ENCODE measurements at places on chromosomes 12 and 14.
A peak's percentile ranks its signal among the peaks of the same experiment; 100 is the strongest.

GRCh38 chr14:34198096-34198495 lies 247.2 kb upstream of the EGLN3 start:
- no peak for DNase-seq

DNA sequence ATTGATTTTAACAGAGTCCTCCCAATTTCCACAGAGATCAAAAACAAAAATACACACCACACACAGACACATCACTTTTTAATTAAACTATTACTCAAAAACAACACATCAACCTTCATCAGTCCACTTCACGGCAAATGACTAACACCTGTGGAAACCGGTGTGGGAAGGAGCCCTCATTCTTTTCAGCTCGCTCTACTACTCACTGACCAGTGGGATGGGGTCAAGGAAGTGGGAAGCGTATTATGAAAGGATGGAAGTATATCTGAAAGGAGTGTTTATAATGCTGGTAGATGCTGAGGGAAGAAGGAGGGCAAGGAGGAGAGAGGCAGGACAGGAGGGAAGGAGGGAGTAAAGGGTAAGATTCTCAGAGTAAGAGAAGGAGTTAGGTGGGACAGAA lies 156.5 kb downstream of the EPS8 start:
- no peak for DNase-seq

GRCh38 chr14:101986953-101987352 lies 22.6 kb downstream of the DYNC1H1 start:
- DNase-seq: no peak

- DNase-seq: no peak
Measured at GRCh38 chr14:66498311-66498710, 9.6 kb upstream of the GPHN start.

- DNase-seq: peak; percentile 77
Measured at GRCh38 chr12:6825398-6826124, 2.6 kb upstream of the P3H3 start.

DNA sequence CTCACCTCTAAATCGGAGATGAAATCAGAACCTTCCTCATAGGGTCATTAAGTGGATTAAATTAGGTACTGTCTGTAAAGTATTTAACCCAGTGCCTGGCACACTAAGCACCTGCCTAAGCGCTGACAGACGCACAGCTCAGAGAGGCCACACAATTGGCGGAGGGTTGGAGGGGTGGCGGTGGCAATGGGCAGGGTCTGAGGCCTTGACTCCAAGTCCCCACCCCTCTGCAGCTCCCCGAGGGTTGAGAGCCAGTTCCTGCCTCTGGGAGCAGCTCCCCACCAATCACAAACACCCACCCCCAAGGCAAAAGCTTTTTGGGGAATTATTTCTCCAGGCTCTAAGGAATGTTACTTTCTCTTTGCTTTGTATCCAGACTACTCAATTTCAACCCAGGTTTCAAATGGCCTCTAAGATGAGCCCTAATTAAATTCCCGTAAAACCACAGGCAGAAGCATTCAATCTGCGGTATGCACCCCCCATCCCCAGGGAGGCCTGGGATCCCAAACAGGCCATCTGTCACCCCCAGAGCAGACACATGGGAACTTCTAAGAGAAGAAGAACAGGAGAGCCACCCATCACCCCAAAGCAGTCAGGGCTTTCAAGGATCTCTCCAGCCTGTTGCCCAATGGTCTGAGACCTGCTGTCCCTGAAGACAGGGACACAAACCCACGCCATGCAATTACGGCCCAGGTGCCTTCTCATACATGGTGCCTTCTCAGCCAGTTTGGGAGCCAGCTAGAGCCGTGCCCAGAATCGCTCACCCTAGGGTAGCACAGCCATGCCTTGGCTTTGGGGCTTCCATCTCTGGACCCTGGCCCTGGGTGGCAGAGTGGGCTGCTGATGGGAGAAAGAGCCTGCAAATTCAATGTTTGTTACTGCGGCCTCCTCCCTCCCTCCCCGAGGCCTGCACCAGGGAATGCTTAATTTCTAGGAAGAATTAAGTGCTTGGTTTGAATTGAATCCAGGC lies 66.1 kb downstream of the CHGA start:
- no peak for DNase-seq

- no peak for DNase-seq
Measured at GRCh38 chr14:82854131-82854530, 1320.5 kb upstream of the SEL1L start.

- DNase-seq: no peak
Measured at GRCh38 chr12:93778306-93778705, 101.1 kb downstream of the CRADD start.

DNA sequence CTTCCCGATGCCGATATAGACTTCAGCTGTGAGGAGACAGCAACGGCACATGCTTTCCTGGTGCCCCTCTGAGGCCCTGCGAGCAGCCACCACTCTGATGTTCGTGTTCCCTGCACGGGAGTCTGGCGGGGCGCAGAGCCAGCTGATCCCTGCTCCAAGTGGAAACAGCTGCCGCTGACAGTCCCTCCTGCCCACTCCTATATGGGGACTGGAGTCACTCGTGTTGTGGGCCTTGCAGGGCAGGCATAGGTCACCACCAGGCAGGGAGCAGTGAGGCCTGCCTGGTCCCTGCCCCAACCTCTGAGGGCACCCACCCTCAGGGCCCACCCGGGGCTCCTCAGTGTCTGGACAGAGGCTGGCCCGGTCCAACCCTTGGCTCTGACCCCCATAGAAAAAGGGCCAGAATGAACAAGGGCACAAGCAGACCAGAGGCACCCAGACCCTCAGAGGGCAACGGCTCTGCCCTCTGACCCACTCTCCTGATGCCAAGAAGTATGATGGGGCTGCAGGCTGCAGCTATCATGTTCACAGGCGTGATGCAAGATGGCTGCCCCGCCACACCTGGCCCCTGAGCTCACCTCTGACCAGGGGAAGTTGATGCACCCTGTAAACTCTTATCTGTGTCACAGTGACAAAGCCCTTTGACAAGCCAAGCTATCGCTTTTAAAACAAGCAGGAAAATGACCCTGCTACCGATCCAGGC lies 181.6 kb downstream of the CALM1 start:
- DNase-seq: no peak

DNA sequence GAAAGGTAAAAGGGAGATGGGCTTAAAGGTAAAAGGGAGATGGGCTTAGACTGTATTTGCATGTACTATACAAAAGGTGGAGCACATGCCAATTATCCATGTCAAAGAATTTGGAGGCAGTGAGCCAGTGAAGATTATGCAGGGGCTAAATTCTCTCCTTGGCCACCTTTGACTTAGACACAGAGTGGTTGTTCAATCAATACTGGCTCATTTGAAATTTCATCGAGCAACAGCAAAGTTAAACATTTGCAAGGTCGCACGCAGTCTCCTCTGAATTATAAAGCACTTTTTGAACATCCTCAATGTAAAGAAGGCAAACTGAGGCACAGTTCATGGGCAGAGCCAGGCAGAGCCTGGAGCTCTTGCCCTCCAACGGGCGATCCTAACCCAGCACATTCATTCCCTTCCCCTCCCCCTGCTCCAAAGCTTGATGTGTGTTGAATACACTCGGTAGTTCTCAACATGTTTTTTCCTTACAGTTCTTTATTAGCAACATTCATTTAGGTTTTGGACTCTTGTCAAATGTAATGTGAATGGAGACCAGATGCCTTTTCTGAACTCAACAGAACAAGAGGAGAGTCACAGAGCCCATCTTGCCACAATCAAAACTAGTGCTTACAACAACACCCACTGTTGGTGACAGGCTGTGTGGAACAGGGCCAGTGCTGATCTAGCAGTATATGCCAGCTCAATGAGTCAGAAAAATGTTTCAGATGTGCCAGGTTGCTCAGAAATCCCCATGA lies 169.7 kb upstream of the G2E3 start:
- no peak for DNase-seq

- DNase-seq: no peak
Measured at GRCh38 chr12:96187956-96188355, 6.2 kb upstream of the ELK3 start.

GRCh38 chr14:102187044-102187443 lies 47.3 kb downstream of the WDR20 start:
- DNase-seq: no peak

DNA sequence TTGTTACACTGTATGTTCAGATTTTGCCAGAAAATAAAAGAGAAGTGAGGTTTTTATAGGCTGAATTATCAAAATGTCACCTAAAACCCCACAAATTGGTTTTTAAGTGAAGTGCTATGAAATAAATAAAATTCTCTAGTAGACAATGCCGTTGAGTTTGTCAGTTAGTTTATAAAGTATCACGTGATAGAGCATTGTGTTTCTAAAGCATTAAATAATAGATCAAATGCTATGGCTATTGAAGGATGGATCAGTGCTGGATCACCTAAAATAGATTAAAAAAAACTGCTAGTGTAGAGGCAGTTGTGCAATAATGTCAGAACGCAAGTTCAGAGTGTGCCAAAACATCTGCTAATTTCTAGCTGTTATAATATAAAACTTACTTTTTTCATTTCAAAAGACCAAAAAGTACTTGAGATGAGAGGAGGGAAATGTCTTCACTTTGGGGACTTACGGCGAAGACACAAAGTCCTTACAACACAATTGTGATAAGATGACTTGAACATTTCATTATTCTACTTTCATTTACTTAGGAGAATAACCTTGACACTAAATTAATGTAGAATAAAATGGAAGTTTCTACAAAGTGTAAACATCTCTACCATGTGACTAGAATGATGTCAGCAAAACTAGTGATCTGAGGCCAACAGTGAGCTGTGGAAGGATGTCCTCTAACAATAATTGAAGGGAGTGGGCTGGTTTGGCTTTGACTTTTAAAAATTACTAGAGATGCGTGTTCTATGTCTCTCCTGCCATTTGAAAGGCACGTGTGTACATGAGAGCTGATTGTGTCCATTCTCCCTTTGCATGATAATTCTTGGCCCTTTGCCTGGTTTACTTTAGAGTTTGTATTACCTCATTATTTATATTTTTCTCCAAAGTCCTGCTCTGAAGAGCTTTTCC lies 154.4 kb upstream of the PDE3A start:
- no peak for DNase-seq

GRCh38 chr12:70983692-70984091 lies 63.2 kb upstream of the PTPRR start:
- no peak for DNase-seq

DNA sequence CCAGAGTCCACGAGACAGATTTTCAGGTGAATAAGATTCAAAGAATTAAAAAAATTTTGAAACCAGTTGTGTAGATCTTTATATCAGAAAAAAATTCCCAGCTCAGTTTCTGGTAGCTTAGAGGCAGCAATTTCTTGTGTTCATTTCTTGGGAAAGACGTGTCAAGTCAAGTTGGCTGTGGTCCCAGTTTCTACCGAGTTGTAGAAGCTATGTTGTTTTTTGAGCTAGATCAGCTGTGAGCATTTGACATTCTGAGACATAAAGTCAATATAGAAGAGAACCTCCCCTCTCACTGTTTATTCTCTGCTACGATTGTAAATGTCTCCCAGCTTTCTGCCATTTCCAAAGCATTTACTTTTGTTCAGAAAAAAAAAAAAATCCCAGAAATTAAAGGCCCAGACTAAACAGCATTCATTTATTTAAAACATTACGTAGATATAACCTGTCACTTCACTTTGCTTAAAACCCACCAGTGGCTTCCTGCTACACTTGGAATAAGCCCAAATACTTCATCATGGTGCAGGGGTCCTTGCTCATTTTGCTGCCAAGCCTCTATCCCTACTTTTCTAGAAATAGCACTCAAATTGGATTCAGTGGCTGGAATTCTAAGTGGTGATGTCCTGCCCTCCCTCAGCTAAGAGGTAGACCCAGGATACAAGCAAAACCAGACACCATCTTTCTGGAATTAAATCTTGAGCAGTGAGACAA lies 20.6 kb upstream of the PYGL start:
- no peak for DNase-seq

- DNase-seq: no peak
Measured at GRCh38 chr14:56300495-56300894, 182.3 kb downstream of the PELI2 start.

- DNase-seq: no peak
Measured at GRCh38 chr14:68041876-68042354, 222.3 kb downstream of the RAD51B start.

DNA sequence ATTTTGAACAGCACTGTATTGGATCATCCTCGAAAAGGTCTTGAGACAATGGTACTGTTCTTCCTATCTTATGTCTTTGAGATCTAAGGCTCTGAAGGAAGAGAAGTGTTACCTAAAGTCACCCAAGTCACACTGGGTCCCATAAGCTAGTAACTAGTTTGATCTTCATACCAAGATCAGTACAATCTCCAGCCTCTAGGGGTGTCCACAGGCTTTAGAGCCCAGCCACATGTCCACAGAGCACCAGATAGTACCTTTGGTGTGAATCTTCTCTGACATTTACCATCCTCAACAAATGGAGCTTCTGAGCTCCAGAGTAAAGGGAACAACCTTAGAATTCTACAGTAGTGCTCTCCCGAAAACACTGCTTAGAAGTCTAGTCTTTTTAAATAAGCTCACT lies 78.7 kb downstream of the KSR2 start:
- DNase-seq: no peak

DNA sequence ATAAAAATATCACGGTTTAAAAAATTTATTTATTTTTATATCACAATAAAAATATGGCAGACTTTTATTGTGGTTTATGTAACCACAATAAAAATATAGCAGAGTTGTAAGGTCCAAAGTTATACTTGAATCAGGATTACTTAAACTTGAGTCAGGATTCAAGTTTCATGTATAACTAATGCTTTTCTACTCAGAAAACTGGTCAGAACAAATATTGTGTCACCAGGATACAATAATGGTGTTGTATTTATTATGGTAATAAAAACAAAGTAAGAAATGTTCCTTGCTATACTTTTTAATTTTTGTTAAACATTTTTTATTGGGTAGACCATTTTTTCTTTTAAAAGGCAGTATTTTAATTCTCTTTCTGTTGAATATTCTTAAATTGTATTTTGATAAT lies 29.2 kb upstream of the EPS8 start:
- no peak for DNase-seq

GRCh38 chr14:67579636-67580035 lies 20.4 kb downstream of the PIGH start:
- no peak for DNase-seq

DNA sequence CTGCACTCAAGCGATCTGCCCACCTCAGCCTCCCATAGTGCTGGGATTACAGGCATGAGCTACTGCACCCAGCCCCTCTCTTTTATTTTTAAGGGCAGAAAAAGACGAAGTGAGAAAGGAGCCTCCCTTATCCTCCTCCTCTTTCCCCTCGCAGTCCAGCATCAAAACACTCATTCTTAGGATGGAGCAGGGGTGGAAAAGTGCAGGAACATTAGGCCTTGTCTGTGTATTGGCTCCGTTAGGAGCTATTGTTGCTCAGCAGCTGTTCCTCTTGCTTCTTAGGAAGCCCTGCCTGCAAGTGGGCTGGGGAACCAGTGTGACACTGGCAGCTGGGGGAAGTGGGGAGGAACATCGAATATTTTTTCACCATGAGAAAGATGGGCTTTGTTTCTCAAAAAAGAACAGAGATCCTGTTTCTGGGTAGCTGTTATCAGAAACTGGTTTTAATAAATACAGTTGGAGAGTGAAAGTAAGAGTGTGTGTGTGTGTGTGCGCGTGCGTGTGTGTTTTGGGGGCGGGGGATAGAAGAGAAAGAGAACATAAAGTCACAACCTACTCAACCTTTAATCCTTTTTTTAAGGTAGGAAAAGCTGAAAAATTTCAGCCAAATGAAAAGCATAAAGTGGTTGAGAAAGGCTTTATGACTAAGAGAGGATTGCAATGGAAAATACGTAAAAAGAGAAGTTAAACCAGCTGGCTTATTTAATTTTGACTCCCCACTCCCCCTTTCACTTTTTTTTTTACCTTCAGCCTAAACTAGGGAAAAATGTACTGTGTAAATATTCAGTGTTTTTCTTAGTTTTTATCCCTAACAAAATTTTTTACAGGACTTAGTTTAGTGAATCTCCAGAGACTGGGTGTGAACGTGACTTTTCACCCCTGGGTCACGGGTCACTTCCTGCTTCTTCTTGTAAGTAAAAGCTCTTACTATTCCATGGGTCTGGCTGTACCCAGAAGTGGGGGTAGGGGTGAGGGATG lies 197.2 kb upstream of the PLEKHG7 start:
- DNase-seq: peak; percentile 57

Data from activated T-cell treated with anti-CD3 and anti-CD28 coated beads for 4 hours (primary cell).